Ecto neural progenitor cell (in vitro differentiated cells): ENCODE measurements at places on chromosomes 4 and X.

DNA sequence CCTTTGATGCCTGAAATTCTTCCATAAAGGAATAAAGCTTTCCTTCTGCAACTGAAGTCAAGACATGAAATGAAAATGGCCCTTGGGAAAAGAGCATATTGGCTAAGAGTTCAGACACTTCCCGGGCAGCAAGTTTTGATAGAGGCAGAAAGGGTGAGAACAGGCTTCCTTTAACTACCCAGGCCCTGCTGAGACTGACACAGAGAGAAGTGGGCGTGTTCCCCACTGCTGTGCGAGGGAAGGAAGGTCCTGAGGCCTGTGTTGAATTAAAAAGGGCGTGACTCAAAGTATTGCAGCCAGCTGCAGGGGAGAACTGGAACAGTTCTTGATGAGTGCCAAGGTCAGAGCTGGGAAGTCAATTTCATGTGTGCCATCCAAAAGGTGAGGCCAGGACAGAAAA lies 33.9 kb upstream of the ADGRG2 start:
- no peak for DNase-seq

- DNase-seq, result no peak
These were observed 487 bp downstream of the HMGB2 start for GRCh38 chr4:173333658-173334084.

DNA sequence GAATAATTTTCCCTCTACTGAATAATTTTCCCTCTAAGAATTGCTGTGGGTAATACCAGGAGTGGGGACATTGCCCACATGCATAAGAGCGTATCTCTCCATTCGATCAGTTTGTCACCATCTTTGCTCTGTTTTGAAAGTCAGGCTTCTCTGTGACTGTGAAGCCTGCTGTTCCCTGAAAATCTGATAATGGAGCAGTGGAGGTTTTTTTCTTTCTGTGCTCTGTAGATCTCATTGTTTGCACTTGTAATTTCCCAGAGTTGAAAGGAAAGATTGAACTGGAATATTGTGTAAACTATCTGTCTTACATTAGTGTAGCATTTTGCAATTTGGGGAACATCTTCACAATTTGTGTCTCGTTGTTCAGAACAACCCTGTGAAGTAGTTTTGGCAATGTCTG lies 4.3 kb downstream of the ZXDB start:
- no peak for DNase-seq

- DNase-seq, result no peak
These were observed 107.1 kb downstream of the TMEM131L start for GRCh38 chr4:153573221-153573620.

DNA sequence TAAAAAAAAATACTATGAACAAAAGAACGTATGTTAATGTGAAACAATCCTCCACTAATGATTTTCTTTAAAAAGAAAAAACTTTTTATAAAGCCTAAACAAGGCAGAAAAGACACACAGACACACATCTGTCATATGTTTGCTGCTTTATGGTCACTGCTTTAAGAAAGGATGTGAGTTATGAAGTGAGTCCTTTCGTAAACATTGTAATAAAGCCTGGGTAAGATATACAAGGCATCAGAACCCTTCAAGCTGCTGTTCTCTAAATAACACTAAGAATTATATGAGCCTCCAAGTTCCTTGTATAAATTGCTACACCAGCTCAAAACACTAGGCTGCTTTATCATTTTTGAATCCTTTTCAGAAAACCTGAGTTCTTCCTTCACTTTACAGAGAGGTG lies 81.6 kb downstream of the FBXO8 start:
- DNase-seq, result no peak

- no peak for DNase-seq
These were observed 65.2 kb downstream of the GLRA2 start for GRCh38 chrX:14594521-14594920.

GRCh38 chr4:38674258-38675144 lies 10.5 kb downstream of the KLF3 start:
- no peak for DNase-seq

DNA sequence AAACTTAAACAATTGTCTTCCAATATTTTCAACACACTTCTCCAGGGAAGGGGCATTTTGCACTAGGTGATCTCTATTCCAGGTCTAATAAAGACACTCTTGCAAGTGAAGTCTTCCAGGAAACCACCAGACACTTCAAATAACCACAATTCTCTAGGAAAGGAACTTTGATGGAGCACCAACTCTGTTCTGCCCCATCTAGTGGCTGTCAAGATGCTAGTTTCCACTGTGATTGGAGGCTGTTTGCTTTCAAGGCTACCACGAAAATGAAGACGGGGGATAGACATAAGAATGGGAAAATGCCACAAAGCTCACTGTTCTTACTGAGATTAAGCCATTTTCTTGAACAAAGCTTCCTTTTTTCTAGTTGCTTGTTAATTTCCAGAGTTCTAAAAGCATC lies 100.6 kb upstream of the F9 start:
- DNase-seq, result no peak

DNA sequence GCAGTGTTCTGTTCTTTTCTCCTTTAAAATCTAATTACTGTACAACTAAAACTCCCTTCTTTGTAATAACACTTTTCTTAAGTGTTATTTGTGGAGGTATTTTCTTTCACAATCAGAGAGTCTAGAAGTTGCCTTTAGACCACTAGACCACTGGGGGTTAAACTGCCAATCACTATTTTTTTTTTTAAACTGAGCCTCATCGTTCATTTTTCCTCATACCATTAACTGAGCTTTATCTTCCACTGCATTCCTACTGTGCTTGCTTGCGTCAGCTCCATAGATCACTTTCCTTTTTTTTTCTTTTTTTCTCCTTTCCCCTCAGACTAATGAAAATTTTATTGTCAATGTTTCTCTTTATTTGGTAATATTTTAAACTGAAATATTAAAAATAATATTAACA lies 310.6 kb downstream of the PDHA2 start:
- DNase-seq, result no peak

DNA sequence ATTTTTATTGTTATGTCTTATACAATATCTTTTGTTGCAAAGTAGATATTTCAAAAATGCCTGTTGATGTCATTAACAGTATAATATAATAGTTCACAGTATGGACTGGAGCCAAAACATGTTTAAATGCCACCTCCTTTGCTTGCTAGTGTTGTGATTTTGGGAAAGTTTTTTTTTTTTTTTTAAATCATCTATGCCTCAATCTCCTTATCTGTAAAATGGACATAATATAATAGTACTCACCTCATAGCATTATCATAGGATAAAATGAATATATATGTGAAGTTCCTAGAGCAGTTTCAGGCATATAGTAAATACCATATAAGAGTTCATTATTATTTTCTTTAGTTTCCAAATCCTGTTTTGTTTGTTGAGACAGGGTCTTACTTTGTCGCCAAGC lies 18.3 kb upstream of the MRPL1 start:
- DNase-seq, result no peak

DNA sequence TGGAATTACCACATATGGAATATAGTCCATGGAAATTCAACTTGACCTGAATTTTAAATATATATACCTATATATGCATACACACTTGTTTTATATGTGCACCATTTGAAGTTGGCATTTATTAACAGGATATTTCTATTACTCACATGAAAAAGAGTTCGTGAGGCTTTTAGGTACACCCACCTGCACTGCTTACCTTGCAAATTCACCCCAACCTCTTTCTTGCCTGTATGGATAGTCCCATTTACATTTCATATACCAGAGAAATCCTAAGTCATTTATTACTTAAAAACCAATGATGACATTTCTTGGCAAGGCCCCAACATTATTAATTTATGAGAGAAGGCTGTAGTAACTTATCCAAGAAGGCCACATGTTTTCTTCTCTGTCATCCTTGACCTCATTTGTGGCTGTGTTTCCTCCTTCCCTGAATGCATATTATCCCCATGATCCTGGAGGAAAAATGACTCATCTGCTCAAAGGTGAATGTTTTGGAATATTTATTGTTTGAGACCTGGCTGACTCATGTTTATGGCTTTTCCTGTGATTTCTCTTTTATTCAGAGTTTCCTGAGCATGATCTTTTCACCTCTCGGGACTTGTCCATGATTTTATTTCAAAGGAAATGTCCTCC lies 62.2 kb upstream of the FAM241A start:
- no peak for DNase-seq

DNA sequence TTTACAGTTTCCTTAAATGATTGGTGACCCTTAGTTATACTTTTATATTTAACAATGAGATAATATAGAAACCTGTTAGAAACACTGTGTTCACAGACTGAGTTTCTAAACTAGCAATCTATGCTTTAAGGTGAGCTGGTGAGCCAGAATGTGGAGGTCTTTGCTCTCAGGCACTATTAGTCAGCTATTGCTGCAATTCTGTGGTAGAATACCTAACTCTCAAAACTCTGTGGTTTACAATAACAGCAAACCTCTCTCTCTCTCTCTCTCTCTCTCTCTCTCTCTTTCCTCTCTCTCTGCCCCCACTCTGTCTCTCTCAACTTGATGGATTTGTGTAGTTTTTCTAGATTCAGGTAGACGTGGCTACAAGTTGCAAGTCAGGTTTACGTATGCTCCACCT lies 17.6 kb upstream of the LCORL start:
- DNase-seq, result no peak

DNA sequence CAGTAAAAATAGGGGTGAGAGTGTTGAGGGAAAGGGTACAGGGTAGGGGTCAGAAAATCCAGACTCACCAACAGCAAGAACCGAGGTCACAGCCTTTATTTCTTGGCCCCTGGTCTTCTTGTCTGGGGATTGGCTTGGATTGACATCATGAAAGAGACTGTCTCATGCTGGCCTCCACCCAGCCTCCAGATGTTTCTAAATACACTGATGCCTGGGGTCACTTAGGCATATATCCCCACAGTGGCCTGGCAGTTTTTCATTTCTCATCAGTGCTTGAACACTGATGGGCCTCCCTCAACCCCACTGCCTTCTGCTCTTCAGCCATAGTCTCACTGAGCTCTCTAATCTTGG lies 173.9 kb downstream of the RTL9 start:
- DNase-seq, result no peak

GRCh38 chr4:182206266-182206665 lies 36.9 kb upstream of the TENM3 start:
- no peak for DNase-seq

DNA sequence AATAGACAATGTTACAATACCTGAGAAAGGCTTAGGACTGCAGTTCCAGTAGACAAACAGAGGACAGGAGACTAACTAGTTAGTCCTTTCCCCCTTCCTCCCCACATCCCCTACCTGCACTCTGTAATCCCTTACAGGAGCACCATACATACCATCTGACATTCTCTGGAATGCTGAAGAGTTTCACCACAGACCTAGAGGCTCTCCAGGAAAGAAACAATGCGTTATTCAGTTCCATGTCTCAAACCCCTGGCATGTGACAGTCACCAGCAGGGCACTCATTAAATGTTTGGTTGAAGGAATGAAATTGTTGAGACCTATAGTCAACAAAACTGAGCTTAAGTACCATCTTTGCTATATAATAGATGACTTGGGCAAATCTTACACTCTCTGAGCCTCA lies 100.2 kb upstream of the USP38 start:
- DNase-seq, result no peak

- no peak for DNase-seq
These were observed 442.9 kb upstream of the CTSO start for GRCh38 chr4:156396534-156396933.

GRCh38 chrX:13048280-13048679 lies 3.9 kb upstream of the FAM9C start:
- DNase-seq, result no peak

DNA sequence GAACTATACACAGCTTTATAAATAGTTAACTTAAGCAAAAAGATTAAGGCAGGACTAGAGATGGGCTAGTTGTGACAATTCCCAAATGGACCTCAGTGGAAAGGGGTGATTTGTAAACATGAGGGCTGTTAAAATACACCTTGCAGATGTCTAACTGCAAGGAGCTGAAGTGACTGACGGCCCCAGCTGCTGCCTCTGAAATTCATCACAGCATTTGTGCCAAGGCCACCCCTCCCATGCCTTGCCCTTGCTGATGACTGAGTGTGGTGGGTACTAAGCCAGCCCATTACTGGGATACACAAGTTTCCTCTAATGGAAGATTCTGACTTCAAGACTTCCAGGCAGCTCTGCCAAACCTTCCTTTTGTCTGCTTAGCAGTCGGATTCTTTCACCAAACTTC lies 23.7 kb upstream of the EGFL6 start:
- no peak for DNase-seq

DNA sequence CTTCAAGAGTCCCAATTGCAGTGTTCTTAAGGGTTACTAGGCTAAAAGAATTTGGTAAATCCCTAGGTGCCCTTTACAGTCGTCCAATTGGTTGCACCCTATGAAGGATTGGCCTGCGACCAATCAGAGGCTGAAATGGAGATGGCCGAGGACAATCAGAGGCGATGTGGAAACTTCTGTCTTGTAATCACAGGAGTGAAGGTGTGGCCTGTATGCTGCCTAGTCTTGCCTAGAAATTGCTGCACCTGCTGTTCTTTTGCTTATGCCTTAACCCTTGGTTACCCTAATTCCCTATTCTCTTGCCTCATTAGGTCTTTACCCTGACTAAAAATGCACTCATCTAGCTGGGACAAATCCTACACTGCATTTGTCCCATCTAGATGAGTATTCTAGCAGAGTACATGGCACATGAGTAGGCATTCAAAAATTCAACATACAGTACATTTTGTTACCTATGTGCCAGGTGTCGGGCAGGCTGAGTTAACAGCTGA lies 1.0 kb upstream of the DCK start:
- DNase-seq, result no peak

GRCh38 chr4:18518098-18518497 lies 496.5 kb upstream of the LCORL start:
- no peak for DNase-seq

- DNase-seq, result no peak
These were observed 609 bp upstream of the SLC25A6 start for GRCh38 chrX:1392376-1393068.

GRCh38 chr4:174538123-174538875 lies 16.0 kb upstream of the HPGD start:
- no peak for DNase-seq

DNA sequence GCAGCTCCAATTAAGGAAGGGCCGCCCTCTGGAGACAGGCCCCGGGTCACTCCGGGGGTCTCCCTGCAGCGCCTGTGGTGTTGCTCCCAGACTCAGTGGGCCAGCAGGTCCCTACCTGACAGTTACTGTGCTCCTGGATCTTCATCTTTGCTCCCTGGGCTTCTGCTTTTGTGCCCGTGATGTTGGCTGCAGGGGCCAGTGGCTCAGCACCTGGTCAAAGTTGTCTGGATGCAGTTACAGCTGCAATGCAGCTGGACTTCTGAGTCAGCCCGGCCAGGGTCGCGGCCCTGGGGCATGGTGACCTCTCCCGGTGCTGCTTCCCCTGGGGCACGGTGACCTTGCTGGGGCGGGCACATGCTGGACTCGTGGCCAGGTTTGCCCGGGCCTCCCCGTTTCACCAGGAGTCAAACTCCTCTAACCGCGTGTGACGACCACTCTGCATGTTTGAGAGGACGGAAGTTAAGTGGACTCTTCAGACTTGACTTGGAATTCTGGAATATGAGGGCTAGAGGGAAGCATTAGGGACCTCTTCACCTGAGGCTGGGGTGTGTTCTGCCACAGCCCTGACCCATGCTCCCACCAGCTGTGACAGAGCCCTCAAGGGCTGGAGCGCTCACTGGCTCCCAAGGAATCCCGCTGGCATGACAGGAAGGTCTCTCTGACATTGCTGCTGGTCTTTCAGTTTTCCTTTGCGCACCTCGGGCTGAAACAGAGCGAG lies 3.7 kb downstream of the CTAG2 start:
- DNase-seq, result no peak
